Posterior vena cava (tissue), 2 donors: ENCODE measurements at places on chromosomes 7 and 10. TPM values are rescaled to one million over a fixed set of nuclear protein-coding genes. Genes with fewer than 3 reads are reported as not detected.
A peak's percentile ranks its signal among the peaks of the same experiment; 100 is the strongest.

DNA sequence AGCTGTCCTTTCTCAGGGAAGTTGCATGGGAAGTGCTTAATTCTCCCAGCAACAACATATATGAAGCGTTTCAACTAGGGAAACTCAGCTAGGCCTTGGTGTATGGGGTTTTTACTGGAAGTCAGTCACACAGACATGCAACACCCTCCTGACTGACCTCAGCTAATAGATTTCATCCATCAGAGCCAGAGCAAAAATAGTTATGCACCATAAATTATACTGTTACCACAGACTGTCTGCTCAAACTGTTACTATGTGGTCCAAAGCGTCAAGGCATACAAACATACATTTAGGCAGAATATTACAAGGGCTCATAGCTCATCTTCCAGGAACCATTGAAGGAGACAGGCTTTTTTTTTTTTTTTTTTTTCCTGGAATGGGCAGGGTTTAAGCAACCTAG lies 417.9 kb downstream of the ANKRD7 start:
- DNase-seq, result no peak

DNA sequence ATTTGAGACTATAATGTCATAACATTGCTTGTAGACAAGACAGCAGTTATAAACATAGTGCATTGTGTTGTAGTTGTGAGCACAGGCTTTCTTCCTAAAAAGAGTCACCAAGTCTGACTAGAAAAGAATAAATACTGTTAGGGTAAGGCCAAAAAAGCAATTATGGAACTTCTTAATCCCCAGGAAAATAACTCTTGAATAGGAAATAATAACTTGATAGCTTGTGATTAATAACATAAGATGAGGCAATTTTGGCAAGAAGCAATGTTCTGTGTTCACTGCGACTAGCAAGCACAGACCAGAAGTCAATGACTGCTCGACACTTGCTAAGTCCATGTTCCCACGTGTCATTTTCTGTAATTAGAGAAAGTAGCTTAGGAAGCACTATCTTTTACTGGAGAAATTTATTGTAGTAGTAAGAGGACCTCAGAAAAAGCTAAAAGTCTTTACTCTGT lies 97.1 kb downstream of the AGMO start:
- no peak for DNase-seq

Gene RFC2
- total RNA-seq, result 12.5 TPM

GRCh38 chr7:105261689-105262088 lies 127.0 kb downstream of the SRPK2 start:
- no peak for DNase-seq

DNA sequence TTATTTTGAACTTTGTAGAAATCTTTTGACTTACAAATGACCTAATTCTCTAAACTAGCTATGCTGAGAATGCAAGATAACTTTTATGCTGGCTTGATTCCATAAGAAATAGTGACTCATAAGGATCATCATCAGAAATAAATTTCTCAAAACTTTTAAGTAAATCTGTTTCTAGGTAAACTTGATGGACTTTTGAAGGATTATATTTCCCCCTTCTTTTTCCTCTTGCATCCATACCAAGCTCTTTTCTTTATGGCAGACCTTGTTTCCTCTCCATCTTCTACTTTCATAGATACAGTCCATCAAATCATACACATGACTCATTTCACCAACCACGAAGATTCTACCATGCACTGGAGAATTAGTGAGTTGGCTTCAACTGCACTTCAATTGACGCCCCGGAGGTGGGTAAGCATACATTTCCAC lies 336.3 kb downstream of the KCNMA1 start:
- DNase-seq, result no peak

DNA sequence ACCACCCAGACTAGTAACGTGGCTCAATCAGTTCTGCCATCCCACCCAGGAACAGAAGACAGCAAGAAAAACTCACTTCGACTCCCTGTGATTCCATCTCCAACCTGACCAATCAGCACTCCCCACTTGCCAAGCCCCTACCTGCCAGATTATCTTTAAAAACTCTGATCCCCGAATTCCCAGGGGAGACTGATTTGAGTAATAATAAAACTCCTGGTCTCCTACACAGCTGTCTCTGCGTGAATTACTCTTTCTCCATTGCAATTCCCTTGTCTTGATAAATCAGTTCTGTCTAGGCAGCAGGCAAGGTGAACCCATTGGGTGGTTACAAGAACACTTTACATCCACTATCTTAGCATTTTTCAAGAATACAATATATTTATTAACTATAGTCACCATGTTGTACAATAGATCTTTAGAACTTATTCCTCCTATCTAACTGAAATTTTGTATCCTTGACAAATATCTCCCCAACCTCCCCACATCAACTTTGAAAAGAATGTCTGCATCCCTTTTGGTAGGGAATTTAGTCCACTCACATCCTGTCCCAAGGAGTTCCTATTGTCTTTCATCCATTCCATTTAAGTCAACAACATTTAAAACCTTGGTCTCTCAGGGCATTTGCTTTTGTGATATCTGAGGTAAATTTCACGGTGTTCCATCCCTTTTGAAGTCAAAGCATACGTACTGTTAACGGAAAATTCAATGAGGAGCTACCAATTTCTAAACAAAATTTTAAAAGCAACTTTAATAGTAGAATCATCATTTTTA lies 163.7 kb downstream of the MACC1 start:
- DNase-seq, result no peak

Gene ECHDC3
- 7.7 TPM for total RNA-seq

GRCh38 chr7:42053834-42054233 lies 183.2 kb downstream of the GLI3 start:
- no peak for DNase-seq

DNA sequence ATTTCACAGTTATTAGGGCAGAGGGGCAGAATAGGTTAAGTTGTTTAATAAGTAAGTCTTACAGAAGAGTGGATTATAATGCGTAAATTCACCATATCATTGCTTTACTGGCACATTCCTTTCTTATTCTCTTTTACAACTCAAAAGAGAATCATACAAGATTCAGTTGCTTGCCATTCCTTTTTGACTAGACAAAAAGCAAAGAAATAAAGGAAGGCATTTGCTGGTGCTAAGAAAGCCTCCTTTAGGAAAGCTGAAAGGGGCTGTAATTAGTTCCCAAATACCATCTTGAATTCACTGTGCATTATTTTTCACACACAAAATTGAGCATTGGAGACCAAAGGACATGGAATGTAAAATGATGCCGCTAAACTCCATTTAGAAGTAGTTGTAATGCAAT lies 499.3 kb downstream of the NXPH1 start:
- DNase-seq, result no peak

DNA sequence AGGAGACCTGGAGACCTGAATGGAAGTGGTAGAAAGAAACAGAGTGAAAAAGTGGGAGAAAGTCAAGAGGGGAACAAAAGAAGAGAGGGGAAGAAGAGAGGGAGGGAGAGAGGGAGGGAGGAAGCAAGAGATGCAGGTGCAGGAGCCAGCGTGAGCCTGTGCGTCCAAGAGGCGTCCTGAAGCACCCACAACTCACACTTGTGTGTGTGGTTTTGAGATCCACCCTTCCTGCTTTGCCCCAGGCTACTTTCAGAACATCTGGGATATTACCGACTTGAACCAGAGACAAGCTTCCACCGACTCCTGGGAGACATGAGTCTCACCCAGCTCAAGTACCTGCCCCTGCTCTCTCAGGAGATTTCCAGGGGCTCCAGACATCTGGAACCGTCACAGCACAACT lies 9.8 kb downstream of the AFAP1L2 start:
- no peak for DNase-seq

- no peak for DNase-seq
Measured at GRCh38 chr7:133668296-133669060, 415.6 kb downstream of the EXOC4 start.

DNA sequence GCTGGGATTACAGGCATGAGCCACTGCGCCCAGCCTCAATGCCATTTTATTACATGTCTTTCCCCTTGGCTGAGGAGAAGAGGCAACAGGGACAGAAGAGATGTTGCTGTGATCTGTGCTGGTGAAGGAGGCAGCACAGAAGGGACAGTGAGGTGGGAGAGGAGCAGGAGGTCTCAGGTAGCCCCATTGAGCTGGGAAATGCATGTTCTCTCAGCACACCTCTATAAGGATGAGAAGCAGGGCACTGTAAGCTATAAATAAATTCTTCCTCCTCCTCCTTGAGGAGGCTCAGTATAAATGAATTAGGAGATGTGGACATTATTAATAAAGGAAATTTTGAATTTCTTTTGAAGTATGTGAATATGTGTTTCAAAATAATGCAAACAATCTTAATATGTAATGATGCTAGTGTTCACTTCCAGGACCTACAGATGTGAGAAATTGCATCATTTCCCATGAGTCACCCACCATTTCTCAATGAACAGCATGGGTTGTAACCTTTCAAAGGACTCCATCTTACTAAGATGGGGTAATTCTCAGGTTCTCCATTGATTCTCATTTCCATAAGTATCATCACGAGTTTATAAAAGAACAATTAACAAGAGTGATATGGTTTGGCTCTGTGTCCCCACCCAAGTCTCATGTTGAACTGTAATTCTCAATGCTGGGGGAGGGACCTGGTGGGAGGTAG lies 88.9 kb upstream of the ODAD2 start:
- no peak for DNase-seq

DNA sequence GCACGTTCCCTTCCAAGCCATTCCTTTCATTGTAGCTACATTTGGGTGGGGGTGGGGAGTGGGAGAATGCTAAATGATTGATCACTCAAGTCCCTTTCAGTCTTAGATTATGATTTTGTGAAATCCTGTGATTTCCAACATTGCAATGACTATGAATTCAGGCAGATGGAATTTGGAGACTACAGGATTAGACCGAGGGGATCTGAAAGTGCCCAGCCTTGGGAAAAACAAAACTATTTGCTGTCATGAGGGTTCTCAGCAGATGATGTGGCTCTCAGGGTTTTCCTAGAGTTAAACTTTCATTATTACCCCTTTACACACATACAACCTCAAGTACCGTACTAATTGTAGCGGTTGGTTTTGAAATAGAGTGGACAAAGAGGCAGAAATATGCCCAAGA lies 4.7 kb downstream of the MACROH2A2 start:
- no peak for DNase-seq

Gene TAS2R5
- 1.5 TPM for total RNA-seq

Gene TMEM225B
- total RNA-seq, result 2.0 TPM

Gene PVRIG
- 0.42 TPM for total RNA-seq

GRCh38 chr7:12093365-12093764 lies 117.7 kb upstream of the TMEM106B start:
- DNase-seq, result no peak

Gene PLXNA4
- total RNA-seq, result 61.2 TPM

DNA sequence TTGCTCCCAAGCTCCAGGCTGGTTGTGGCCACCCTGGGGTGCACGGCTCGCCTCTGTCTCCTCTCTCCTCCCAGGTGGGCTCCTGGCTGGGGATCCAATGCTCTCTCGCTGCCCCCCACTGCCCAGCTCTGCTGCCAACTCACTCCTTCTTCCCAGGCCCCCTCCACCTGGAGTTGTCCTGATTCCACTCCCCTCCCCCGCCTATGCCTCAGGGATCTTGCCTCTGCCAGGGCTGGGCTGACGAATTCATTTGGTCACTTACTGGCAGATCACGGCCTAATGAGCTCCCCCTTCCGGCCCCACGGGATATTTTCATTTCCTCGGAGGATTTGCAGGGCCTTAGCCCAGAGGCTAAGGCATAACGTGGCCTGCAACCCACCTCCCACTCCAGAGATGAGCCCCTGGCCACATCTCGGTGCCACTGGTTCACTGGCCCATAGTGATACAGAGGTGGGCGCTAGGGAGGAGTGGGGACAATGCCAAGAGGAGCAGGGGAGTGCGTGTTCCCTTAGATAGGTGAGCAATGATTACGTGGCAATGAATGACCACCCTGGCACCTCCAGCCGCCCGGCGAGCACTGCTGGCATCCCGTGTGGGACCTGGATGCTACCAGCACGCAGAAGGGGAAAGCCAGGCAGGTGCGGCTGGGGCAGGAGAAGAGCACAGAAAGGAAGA lies 344.6 kb upstream of the SHH start:
- DNase-seq, result no peak

- DNase-seq, result no peak
Measured at GRCh38 chr7:9625953-9626352, 1192.5 kb downstream of the NXPH1 start.

Gene PRRT4
- total RNA-seq, result 1.2 TPM

Gene C7orf57
- not detected for total RNA-seq

Gene STAMBPL1
- total RNA-seq, result 4.4 TPM

GRCh38 chr7:69049326-69049725 lies 548.9 kb upstream of the AUTS2 start:
- DNase-seq, result no peak

DNA sequence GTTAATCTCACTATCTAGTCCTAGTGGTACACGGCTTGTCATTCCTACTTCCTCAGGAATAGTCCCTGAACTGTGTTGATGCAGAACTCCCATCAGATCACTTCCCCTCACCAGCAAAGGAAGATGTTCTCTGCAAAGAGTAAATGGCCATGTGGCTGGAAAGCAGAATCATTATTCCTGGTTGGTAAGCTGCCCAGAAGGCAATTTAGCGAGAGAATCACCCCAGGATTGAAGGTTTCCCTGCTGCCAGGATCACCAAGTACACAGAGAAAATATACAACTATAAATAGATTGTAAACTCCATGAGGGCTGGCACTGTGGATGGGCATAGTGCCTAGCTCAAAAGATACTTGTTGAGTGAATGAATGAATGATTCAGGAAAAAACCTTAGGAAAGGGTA lies 115.0 kb downstream of the GFRA1 start:
- no peak for DNase-seq

Gene SPDYE2B
- not detected for total RNA-seq

- DNase-seq, result peak; percentile 72
Measured at GRCh38 chr7:57201021-57201894, 69.0 kb upstream of the ZNF479 start.

- DNase-seq, result peak; percentile 79
Measured at GRCh38 chr7:157684157-157684908, 347.5 kb downstream of the DNAJB6 start.

Gene CDC14C
- not detected for total RNA-seq

Gene MEIG1
- total RNA-seq, result not detected

- no peak for DNase-seq
Measured at GRCh38 chr10:124105594-124105993, 12.2 kb upstream of the CHST15 start.

DNA sequence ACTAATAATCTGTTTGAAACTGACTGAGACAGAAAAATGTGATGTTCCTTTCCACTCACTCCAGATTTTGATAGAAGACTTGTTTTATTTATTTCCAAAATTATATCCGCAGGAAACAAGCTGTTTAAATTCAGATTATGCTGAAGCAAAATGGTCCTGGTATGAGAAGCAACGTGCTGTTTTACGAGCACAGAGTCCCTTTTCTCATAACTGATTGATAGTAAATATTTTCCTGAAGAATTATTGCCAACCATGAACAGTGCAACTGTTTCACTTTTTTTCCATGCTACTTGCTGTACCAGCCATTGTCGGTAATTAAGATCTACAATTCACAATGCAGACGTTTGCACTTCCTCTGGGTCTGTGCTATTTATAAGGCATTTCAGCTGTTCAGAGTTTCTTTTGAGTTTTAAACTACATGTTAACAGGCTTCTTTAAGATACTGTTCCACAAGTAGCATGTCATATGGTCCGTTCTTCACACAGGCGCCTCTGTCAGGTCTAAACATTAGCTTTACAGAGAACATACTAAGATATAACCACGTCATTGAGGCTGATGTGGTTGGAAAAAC lies 103.8 kb downstream of the POLL start:
- DNase-seq, result no peak

Gene GRID2IP
- total RNA-seq, result not detected

- DNase-seq, result no peak
Measured at GRCh38 chr10:89470628-89471027, 56.3 kb downstream of the IFIT5 start.

Gene TAF5
- 2.4 TPM for total RNA-seq

Gene SLC29A3
- total RNA-seq, result 6.2 TPM

- no peak for DNase-seq
Measured at GRCh38 chr10:34186745-34187144, 628.4 kb downstream of the PARD3 start.

- DNase-seq, result no peak
Measured at GRCh38 chr7:44188480-44189225, 586 bp downstream of the GCK start.

Gene ANKRD7
- 0.93 TPM for total RNA-seq
